Activated CD8-positive, alpha-beta T cell treated with anti-CD3 and anti-CD28 coated beads for 36 hours (primary cell): ENCODE measurements at places on chromosomes 3 and 15.

- no peaks in the 10 kb centered on the region for H3K27me3 ChIP-seq
- H3K27ac ChIP-seq: peak overlapping the region; percentile 95
- H3K4me3 ChIP-seq: peak overlapping the region; percentile 84
- H3K36me3 ChIP-seq: peaks cover 18% of the 10 kb centered on the region
- no peak for DNase-seq
These were observed 1.2 kb upstream of the ZNF609 start for GRCh38 chr15:64459066-64459781.

- H3K4me3 ChIP-seq: no peak overlapping the region
- peaks cover 22% of the 10 kb centered on the region for H3K4me1 ChIP-seq
- H3K27ac ChIP-seq: peak overlapping the region; percentile 13
- no peaks in the 10 kb centered on the region for H3K27me3 ChIP-seq
These were observed 35.1 kb upstream of the EIF3J start for GRCh38 chr15:44501768-44502366.

GRCh38 chr3:197811343-197811742, 20.3 kb downstream of the LRCH3 start:
- H3K4me3 ChIP-seq: no peak overlapping the region
- no peaks in the 10 kb centered on the region for H3K27me3 ChIP-seq
- no peak overlapping the region for H3K27ac ChIP-seq
- peaks cover 37% of the 10 kb centered on the region for H3K4me1 ChIP-seq

GRCh38 chr3:23442598-23443383, 239.7 kb downstream of the UBE2E2 start:
- peak; percentile 23 for DNase-seq
- H3K27ac ChIP-seq: peak overlapping the region; percentile 63
- no peaks in the 10 kb centered on the region for H3K36me3 ChIP-seq
- peaks cover 51% of the 10 kb centered on the region for H3K4me1 ChIP-seq
- H3K4me3 ChIP-seq: no peak overlapping the region
- H3K27me3 ChIP-seq: no peaks in the 10 kb centered on the region

DNA sequence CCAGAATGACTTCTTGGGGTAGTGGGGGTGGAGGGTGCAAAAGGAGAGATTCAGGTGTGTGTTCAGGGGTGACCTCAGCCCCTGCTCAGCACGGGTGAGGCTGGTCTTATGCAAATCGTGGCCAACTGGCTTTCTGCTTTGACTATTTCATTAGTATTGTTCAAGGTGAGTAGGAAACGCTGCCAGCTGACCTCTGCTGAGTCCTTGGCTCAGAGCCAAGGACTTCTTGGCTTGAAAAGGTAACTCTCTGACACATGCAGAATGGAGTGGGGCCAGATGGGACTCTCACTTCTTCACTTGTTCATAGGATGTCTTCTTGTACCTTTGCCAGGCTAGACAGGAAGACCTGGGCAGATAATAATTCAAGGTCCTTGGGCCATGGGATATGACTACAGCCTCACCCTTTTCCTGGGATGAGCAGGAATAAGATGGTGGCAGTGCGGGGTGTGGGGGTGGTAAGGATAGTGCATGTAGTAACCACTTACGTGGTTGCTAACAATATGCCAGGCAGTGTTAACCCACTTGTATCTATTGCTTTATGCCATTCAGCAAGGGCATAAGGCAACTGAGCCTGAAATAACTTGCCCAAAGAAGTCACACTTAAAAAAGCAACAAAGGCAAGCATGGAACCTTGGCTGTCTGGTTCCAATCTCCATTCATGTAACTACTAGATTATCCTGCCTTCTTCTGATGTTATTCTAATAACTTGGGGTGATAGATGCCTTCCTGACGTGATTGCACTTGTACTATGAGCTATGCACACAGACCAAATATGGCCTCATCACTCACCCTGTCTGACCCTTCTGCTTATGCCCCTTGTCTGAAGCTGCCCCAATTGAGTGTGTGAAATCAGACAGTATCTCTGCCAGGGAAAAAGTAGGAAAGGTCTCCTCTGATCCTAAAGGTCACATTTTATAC, 193.1 kb downstream of the NR1D2 start:
- DNase-seq: no peak
- H3K27me3 ChIP-seq: no peaks in the 10 kb centered on the region
- H3K4me3 ChIP-seq: no peak overlapping the region
- peaks cover 2% of the 10 kb centered on the region for H3K4me1 ChIP-seq
- H3K27ac ChIP-seq: no peak overlapping the region
- H3K36me3 ChIP-seq: no peaks in the 10 kb centered on the region

DNA sequence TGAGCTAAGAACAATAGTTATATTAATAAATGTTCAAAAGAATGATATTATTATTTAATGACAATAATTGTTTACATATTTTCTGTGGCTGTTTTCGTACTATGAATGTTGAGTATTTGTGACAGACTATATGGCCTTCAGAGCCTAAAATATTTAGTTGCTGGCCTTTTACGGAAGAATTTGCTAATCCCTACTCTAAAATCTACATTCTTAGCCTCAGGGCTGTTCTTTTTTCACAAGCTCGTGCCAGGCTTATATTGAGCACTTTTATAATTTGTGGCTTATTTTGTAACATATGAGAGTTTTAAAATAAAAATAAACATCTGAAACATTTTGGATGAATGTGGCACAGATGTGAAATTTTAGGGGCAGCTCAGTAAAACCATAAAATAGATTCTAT, 79.9 kb downstream of the KCNH8 start:
- H3K4me3 ChIP-seq: no peak overlapping the region
- no peak overlapping the region for H3K27ac ChIP-seq
- no peaks in the 10 kb centered on the region for H3K4me1 ChIP-seq
- no peaks in the 10 kb centered on the region for H3K36me3 ChIP-seq
- no peak for DNase-seq

GRCh38 chr15:95087253-95087609, 855.9 kb downstream of the MCTP2 start:
- H3K36me3 ChIP-seq: no peaks in the 10 kb centered on the region
- H3K4me1 ChIP-seq: no peaks in the 10 kb centered on the region
- no peak overlapping the region for H3K4me3 ChIP-seq

DNA sequence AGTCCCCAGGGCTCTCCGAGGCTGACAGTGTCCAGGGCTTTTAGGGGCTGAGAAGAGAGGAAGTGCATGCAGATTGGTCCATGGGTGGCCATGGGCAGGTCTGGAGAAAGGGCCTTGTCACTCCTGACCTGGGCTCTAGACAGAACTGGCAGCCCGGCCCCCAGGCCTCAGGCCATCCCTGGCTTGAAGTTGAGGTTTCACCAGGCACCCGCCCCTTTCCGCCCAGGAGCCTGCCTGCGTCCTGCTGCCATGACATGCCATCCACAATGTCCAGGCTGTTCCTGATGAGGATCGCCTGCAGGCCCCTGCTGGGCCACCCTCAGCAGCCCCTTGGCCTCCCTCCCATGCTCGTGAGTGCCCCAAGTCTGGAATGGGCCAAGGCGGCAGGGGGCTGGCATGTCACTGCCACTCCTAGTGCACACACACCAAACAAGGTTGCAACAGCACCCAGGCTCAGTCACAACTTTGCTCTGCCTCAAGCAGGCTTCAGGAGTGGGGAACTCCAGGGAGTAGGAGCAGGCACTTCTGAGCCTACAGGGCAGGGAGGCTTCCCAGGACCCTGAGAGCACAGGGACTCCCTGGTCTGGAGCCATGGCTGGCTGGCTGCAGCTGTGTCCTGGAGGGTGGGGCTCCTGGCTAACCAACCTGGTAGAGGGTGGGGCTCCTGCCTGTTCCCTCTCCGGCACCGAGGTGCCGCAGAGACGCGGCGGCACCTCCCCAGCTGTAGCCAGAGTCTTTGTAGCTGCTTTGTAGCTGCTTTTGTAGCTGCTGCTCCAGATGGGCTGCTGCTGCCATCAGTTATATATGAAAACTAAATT, 1457.1 kb upstream of the GBE1 start:
- H3K27me3 ChIP-seq: no peaks in the 10 kb centered on the region
- no peak overlapping the region for H3K27ac ChIP-seq
- DNase-seq: no peak
- no peak overlapping the region for H3K4me3 ChIP-seq
- no peaks in the 10 kb centered on the region for H3K4me1 ChIP-seq
- no peaks in the 10 kb centered on the region for H3K36me3 ChIP-seq

DNA sequence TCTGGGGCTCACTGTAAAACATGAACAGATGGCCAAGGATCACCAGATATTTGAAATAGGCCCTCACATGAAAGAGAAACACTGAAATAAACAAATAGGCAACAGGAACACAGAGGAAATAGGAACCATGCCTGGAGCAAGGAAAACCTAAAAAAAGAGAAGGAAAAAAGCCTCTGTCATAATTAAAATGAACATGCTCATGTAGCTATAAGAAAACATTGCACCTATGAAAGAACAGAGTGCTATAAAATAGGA, 102.4 kb downstream of the RAB11A start:
- H3K4me1 ChIP-seq: no peaks in the 10 kb centered on the region
- no peaks in the 10 kb centered on the region for H3K36me3 ChIP-seq
- H3K4me3 ChIP-seq: no peak overlapping the region
- peaks cover 21% of the 10 kb centered on the region for H3K27me3 ChIP-seq
- no peak for DNase-seq

GRCh38 chr15:62818691-62819090, 223.9 kb upstream of the TPM1 start:
- H3K4me3 ChIP-seq: no peak overlapping the region
- H3K4me1 ChIP-seq: no peaks in the 10 kb centered on the region
- no peak for DNase-seq
- peaks cover 2% of the 10 kb centered on the region for H3K27me3 ChIP-seq
- H3K27ac ChIP-seq: no peak overlapping the region

DNA sequence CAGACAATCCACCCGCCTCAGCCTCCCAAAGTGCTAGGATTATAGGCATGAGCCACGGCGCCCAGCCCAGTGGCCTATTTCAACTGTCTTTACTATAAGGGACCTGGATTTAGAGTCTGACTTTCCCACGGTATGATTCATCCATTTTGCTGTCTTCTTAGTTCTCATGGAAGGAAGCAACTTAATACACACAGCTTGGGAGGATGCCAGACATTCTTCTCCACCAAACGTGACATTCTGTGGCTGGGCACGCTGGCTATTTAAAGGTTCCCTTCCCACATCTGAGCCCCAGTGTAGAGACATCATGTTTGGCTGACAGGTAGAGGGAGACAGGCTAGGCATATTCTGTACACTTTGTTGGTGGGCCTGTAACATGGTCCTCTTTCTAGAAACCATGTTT, 26.2 kb downstream of the FAM43A start:
- no peaks in the 10 kb centered on the region for H3K36me3 ChIP-seq
- no peak for DNase-seq
- H3K27me3 ChIP-seq: no peaks in the 10 kb centered on the region
- H3K4me3 ChIP-seq: no peak overlapping the region
- peaks cover 2% of the 10 kb centered on the region for H3K4me1 ChIP-seq
- H3K27ac ChIP-seq: no peak overlapping the region

- peaks cover 17% of the 10 kb centered on the region for H3K4me1 ChIP-seq
- H3K4me3 ChIP-seq: peak within 1 kb of the TSS; percentile 55
- no peaks in the 10 kb centered on the region for H3K36me3 ChIP-seq
- peaks cover 5% of the 10 kb centered on the region for H3K27me3 ChIP-seq
- no peak for DNase-seq
These were observed at the start of gene COLQ for GRCh38 chr3:15521573-15521965. TSS of gene COLQ (minus strand) at chr3:15521706. CDS start at chr3:15521625, 81 bp downstream.

DNA sequence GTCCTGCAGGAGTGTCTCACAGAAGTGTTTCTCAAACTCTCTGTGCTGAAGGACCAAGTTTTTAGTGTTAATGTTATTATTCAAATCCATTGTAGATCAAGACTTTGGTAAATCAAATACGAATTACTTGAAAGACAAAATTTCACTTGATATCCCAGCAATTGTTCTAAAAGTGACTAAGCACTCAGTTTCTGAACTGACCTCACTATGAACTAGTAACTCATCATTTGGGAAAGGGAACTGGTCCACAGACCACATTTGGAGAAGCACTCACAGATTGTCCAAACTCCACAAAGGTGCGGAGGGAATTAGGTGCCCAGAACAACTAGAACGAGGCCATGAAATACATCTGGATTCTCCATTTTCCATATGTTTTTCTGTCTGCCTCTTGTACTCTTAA, 25.6 kb downstream of the FAM43A start:
- no peak overlapping the region for H3K4me3 ChIP-seq
- peaks cover 2% of the 10 kb centered on the region for H3K4me1 ChIP-seq
- H3K27ac ChIP-seq: no peak overlapping the region
- H3K27me3 ChIP-seq: no peaks in the 10 kb centered on the region
